ENCODE measurements at places on chromosomes 6 and 20.

GRCh38 chr6:26489996-26490964, 9.8 kb upstream of the BTN1A1 start:
- DNase-seq = no peak

GRCh38 chr20:7629880-7630279, 310.4 kb downstream of the HAO1 start:
- no peak for DNase-seq

DNA sequence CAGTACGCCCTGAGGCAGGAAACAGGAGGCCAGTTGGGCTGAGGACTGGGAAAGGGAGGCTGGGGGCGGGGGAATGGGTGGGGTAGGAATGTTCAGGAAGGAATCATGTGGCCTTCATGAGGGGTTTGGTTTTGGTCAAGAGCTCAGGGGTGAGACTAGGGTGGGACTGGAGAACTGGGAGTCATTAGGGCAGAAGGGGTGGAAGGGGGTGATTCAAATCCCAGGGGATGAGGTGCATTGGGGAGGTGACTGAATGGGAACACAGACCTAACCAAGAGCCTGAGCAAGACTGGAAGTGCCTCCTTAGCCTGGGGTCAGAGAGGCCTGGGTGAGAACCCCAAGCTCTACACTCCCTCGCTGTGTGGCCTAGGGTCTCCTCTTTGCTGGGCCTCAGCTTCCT, 86.8 kb downstream of the DLGAP4 start:
- DNase-seq = no peak

DNA sequence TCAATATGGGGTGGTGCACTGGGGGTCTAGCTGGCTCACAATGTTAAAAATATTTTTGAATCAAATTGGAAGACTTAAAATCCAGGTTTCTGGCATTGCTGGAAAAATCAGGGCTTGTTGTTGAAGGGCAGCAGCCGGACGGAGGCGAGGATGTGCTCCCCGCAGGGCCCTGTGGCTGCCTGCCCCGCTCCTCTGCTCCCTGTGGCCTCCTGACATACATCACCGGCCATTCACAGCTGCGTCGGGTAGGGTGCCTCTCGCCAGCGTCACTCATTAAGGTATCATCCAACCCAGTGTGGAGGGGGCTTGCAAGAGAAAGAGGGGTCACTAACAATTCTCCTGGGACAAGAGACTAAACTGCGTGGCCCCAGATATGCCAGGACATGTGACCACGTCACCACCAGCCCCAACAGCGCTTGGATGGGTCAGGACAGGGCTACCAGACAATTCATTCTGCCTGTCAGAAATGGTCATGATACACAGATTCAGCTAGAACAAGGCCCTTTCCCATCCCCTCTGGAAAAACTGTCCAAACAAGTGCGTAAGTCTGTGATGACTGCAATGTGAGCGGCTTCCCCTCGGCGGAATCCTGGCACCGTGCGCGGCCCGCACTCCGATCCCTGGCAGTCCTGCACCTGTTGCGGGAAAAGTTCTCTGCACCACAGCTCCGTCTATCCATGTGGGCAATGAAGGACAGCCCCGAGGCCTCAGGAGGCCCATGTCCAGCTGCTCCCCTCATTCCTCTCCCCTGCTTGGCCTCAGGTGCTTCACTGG, 12.0 kb downstream of the GATA5 start:
- no peak for DNase-seq

DNA sequence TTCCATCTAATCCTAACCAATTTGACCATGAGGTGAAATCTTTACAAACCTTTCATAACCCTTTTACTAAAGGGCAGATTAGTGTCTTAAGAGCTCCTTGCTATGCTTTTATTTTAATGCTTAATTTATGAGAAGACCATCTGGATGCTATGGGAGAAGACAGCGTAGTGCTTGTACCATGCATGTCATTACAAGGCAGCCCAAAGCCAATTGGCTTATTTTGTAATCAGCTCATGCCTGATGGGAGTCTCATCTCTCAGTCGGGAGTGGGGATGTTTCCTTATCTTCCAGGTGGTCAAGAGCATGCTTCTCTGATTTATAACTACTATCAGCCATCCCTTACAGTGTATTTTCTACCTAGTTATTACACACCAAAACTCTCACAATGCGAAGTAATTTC, 304.7 kb downstream of the FARS2 start:
- DNase-seq = no peak
